ENCODE measurements at places on chromosomes 16 and 17.

DNA sequence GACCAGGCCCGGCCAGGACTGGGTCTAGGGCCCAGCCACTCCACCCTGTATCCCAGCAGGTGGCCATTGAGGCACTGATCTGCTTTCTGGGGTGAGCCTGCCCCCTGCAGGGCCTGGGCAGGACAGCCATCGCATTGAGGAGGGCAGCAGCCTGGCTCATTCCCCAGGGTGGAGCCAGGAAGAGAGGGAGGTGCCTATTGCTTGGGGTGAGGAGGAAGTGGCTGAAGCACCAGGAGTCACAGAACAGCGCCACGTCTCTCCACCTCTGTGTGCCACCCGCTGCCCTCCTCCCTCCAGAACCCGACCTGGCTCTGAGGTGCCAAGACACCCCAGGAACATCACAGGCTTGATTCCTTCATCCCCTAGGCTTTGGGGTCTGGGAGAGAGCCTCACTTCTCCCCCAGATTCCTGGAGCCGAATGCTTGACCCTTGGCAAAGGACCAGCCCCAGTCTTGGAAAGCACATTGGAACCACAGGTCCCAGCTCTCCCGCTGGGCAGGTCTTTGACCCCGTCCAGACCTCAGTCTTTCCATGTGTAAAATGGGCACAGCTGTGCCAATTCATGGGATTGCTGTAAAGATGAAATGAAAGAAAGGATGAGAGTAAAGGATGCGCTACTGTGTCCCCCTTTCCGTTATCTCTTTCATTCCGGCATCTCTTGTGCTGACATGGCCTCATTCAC, 7.2 kb upstream of the KRT36 start:
- DNase-seq: no peak

- DNase-seq: no peak
Observed at GRCh38 chr17:1999557-2000251, 25.4 kb downstream of the RTN4RL1 start.

GRCh38 chr16:4679156-4679849, 14.1 kb upstream of the NUDT16L1 start:
- DNase-seq: no peak

DNA sequence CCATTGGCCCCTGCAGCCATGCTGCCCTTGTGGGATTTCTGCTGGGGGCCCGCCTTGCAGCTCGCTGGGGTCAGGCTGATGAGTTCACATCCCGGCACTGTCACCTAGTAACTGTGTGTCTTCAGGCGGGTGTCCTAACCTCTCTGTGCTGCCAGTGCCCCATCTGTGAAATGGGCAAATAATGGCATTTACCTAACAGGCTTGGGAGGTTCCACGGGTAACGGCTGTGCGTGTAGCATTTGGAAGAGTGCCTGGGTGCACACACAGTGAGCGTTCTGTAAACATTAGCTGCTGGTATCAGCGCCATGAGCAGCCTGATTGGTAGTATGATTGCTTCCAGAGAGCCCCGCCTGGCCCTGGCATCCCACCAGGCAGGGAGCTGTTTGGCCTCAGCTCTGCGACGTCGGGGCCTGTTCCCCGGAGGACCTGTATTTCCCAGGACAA, 167.3 kb upstream of the GSE1 start:
- no peak for DNase-seq

- DNase-seq: no peak
Observed at GRCh38 chr17:16407911-16408588, 7.3 kb upstream of the TRPV2 start.

- no peak for DNase-seq
Observed at GRCh38 chr17:2894782-2895181, 98.5 kb downstream of the RAP1GAP2 start.

DNA sequence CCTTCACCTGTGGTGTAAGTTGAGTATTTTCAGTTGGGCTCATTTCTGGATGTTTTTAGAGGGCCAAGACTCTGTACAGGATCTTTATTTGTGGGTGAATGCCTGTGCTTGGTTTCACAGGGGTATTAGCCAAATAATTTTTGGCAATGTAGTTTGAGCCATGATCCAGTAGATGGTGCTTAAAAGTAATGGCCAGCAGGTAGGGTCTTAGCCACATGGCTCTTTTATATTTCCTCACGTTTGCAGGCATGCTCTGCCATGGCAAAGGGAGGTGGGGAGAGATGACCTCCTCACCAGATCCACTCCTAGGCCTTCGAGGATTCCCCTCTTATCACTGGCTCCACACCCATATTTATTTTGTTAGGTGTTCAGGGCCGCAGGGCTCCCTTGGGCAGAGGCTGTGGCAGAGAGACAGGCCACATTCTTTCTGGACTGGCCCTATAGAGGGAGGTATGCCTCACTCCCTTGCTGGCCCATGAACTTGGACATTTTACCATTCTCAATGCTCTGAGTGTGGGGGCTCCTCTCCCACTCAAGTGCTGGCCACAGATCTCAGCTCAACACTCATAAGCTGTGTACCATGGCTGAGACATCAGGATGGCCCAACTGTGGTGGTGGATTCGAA, 417.1 kb downstream of the XYLT1 start:
- DNase-seq: no peak

DNA sequence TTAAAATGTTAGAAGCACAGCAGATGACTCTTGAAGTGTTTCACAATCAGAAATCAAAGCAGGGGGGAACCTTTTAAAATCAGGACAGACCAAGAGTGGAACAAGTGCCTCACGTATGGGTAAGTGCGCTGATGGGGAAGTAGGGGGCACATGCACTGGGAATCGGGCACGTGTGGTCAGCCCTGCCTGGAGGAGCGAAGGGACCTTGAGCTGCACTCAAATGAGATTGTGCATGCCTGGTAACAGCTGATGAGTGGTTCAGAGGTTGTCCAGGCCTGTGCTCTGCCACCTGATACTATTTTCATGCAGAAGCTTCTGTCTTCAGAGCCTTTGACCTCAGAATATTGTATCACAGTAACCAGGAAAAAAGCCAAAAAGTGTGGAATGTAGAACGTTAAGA, 13.7 kb upstream of the XYLT2 start:
- DNase-seq: no peak

DNA sequence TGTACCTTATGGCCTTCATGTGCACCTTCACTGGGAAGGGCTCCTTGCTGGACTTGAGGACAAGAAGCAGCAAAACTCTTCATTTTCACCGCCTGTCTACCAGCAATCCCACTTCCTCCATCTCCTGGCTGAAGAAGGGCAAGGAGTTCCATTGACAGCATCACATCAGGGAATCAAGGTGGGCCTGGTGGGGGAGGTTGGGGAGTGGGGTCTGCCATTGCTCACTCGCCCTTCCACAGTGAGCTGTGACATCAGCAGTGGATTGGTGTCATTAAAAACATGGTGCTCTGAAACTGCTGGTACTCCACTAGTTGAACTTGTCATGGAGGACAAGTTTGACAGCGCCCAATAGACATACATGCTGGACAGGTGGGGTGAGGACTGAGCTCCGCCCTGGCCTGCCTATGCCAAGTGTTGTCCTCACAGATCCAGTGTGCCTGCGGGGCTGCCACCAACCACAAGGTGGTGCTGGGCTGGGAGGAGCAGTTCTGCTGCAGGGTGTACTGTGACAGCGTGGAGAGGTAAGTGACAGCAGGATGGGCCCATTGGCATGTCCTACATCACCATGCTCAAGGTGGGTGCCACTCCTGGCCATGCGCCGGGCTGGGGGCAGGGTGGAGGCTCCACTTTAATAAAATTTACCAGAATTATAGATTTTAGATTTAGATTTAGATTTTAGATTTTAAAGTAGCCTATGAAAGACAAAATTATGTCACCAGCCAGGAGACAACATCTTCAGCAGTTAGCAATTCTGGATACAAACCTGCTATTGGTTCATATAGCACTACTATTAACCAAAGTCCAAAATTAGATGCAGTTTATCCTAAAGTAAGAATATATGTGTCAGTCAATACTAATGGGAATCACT, 1729.1 kb downstream of the TP53TG3F start:
- DNase-seq: no peak

- no peak for DNase-seq
Observed at GRCh38 chr17:37164057-37164456, 211.7 kb upstream of the C17orf78 start.

DNA sequence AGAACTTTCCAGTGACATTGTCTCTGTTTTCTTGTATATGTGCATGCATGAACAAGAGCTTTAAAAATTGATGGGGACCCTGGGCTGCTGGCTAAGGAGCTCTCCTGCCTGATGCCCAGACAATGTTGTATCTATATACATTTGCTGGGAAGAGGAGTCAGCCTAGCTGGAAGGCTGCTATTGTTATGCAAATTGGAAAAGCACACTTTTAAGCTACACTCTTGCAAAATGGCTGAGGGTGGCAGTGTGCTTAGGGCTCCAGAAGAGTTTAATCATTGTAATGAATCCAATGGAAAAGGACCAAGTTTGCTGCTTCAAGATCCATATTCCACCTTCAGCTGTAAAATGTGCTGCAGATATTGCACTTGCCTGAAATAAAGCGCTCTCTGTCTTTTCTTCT, 171.8 kb downstream of the PRKCA start:
- no peak for DNase-seq

DNA sequence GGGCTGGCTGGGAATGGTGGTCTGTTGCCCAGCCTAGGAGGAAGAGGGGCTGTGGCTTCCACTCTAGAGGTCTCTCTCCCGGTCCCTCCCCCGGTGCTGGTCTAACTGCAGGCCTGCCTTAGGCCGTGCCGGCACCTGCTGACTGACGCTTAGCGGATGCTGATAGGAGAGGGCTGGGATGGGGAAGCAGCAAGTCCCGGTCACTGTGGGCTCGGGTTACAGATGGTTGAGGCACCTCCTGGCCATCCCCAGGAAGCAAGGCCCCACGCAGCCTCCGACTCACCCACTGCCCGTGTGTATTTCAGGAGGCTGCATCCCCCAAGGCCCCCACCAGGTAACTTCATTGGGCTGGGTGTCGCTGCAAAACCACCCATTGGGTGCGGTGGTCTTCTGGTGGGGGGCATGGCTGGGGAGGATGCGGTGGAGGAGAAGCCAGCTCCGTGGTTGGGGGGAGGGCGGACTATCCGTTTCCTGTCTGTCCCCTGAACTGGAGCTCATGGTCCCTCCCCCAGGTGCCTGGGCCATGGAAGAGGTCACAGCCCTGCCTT, 278.9 kb downstream of the SEC14L1 start:
- DNase-seq: no peak

DNA sequence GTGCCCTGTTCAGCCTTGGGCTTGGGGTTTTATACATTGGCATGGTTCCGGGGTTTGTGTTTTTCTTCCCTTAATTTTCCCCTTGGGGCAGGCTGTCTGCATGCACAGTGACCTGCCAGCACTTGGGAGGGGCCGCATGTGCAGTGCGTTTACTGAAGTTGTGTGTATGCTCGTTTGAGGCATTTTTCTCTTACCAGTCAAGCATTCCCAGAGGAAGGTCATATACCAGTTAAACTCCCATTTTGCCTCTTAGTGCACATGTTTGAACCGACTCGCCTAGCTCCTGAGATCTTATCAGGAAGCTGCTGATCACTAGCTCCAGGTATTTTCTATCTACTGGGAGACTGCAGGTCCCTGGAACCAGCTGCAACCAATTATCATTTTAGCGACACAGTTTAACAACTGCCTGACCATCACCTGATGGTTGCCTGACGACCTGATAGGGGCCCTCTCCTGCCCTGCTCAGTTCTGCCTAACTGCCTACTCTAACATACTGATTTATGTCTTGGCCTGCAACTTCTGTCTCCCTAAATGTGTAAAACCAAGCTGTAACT, 51.4 kb downstream of the MFSD11 start:
- no peak for DNase-seq

DNA sequence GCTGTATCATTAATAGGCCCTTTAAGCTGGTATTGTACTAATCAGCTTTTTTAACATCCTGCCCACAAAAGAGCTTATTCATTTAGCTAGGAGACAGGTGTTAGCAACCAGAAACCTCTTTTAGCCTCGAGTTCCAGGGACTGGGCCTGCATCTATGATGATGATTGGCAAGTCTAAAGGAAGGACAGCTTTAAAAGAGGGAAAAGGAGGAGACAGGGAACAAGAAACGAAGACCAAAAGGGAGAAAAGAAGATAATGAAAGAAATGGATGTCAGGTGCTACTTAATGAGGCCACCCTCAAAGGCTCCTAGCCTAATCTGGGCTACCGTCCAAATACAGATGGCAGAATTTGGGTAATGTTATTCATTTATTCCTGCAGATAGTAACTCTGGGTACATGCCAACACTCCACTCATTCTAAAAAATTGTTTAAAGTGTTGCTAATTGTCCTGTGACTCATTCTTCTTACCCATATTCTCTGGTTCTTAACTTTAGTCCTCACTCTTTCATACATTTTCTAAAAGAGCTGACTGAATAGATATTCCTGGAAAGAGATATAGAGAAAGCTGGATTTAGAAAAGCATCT, 18.7 kb upstream of the RFFL start:
- no peak for DNase-seq

DNA sequence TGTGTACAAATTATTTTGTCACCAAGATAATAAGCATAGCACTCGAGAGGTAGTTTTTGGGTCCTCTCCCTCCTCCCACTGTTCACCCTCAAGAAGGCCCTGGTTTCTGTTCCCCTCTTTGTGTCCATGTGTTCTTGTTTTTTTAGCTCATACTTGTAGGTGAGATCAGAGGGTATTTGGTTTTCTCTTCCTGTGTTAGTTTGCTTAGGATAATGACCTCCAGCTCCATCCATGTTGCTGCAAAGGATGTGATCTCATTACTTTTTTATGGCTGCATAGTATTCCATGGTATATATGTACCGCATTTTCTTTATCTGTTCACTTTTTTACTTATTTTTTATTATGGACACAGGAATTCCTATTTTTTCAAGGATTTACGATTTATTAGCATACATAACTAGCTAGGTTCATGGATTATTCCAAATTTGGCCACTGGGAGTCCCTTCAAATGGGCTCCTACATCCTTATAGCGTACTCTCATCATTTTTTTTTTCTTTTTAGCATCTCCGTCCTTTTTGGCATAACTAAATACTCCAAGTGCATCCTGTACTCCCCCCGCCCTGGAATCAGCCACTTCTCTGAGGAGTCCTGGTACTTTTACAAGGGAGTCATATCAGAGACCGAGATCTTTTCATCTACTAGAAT, 7.3 kb downstream of the TADA2A start:
- no peak for DNase-seq

DNA sequence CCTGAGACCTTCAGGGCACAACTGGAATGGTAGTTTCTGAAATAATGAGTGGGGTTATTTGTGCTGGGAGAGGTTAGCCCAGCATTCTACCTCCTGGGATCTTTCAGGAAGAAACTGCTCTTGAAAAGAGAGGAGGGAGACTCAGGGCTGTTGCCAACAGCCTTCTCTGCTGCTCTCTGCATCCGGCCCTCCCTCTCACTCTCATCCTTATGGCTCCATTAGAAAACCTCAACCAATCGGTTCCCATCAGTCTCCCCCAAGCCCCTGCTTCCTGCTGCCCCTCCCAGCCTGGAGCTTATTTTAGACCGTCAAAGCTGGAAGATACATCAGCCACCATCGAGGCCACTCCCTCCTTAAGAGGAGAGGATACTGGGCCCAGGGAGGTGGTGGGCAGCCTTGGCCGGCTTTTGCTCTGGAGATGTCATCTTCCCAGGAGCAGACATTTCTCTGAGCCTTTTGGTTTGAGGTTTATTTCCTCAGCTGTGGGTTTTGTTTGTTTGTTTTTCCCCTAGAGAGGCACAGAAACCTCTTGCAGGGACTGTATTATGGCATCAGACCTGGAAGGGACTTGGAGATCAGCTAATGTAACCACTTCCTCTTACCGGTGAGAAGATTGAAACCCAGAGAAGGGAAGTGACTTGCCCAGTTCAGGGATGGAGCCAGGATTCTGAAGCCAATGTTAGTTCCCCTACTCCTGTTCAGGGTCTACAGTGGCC, 2.7 kb downstream of the MPRIP start:
- peak; percentile 68 for DNase-seq

Data from forelimb muscle (tissue), 1 donor.